ENCODE measurements at places on chromosomes 6 and 20.

- no peak for DNase-seq
Measured at GRCh38 chr20:30816182-30816645, 441.2 kb upstream of the DEFB115 start.

GRCh38 chr6:154140743-154141142 is 101.7 kb downstream of the OPRM1 start:
- no peak for DNase-seq

DNA sequence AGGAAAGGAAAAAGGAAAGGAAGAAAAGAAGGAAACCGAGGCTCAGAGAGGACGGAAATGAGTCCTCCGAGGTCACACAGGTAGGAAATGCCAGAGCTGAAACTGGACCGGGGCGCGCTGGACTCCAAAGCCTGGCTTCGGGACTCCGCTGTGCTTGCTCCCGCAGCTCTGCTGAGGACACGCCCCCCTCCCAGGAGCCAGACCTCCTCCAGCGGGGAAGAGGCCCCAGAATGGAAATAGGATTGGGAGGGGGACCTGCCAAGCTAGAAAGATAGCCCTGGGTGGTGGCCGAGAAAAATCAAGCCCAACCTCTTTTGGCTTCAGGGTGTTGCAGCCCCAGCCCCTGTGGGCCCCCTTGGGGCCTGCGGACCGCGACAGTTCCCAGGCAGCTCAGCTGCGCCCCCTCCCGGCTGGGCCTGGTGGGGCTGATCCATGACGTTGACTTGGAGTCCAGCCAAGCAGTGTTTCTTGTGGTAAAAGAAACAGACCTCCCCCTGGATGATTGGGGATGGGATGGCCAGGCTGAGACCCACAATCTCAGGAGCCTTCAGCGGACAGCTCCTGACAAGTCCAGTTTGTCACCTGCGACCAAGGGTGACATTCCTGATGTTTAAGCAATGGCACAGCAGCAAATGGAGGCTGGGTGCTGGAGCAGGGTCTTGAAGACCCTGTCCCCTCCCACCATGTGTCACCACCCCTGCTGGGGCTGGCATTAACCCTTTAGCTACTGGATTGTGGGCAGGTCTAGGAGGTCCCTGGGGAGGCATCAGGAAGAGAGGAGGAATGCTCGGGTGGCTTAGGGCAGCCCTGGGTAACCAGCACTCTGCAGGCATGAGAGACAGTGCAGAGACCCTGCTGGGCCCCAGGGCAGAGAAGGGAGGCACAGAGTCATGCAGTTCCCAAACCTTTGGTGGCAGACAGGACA is 55.4 kb downstream of the RIPOR3 start:
- peak; percentile 24 for DNase-seq

- DNase-seq, result no peak
Measured at GRCh38 chr6:116011520-116011919, 49.2 kb downstream of the FRK start.

DNA sequence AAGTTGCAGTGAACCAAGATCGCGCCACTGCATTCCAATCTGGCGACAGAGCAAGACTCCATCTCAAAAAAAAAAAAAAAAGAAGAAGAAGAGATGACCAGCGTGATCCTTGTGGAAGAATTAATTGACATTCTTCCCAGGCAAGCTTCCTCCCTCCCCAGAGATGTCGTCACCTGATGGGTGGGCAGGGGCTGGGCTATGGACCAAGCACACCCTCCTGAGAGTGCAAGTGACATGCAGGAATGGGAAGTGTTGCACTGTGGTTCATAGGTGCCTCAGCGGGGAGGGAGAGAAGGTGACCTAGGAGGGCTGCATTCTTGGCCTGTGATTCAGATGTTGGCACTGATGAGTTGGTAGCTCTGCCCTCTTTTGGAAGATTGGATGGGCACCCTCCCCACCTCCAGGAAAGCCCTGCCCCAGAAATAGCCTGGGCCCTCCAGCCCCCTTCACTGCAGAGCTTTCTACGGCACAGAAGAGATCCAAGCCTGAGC is 37.8 kb downstream of the TAF8 start:
- DNase-seq, result no peak

DNA sequence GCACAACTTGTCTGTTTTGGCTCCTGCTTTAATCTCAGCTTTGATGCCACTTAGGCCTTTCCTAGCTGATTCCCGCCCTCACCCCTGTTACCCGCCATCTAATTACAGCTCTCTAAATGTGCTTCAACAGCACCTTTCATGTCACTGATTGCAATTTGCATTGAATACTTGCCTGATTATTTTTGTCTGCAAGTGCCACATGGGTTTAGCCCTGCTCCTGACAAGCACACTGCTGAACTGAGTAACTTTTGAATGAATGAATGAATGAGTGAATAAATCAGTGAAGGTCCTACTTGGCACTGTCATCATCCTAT is 591 bp upstream of the DCBLD1 start:
- DNase-seq, result no peak

GRCh38 chr6:129215916-129216520 is 333.1 kb downstream of the LAMA2 start:
- no peak for DNase-seq

- DNase-seq, result no peak
Measured at GRCh38 chr20:21796059-21796458, 90.6 kb downstream of the PAX1 start.

DNA sequence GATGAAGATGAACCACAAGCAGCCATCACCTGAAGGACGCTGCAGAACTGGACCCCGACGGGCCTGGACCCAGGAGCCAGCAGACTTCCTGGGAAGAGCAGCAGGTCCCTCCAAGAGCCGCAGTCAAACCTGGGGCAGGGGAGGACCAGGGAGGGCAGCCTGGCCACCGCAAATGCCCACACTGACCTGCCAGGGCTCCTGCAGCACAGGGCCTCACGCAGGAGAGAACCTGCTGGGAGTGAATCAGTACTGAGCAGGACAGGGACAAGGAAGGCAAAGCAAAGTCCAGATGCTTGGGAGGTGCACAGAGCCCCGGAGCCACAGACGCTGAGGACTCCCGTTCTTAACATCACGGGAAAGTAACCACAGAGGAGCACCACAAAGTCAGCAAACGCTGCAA is 75.2 kb downstream of the TAF4 start:
- no peak for DNase-seq

DNA sequence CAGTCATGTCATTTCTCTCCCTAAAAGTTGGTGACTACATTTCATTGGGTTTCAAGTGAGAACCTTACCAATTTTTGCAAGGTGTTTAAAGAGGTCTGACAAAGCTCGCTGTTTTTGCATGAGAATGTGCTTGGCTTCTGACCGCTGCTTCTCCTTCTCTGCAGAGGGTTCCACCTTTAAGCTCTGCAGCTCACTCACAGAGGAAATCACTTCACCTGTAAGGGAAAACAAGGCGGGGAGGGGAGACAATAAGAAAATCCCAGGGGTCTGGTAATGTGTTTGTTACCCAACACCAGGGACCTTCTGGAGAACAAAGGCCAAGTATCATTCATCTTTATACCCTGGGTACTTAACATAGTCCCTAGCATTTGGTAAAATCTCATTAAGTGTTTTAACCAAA is 40.0 kb upstream of the LYRM2 start:
- no peak for DNase-seq

- DNase-seq, result no peak
Measured at GRCh38 chr6:14240411-14241166, 123.0 kb downstream of the CD83 start.
